ENCODE measurements at places on chromosomes 5 and 9.
A peak's percentile ranks its signal among the peaks of the same experiment; 100 is the strongest.

- DNase-seq: no peak
Observed at GRCh38 chr5:159440235-159440634, 109.9 kb upstream of the IL12B start.

GRCh38 chr5:1007221-1007680 is 1.4 kb upstream of the NKD2 start:
- DNase-seq: no peak

DNA sequence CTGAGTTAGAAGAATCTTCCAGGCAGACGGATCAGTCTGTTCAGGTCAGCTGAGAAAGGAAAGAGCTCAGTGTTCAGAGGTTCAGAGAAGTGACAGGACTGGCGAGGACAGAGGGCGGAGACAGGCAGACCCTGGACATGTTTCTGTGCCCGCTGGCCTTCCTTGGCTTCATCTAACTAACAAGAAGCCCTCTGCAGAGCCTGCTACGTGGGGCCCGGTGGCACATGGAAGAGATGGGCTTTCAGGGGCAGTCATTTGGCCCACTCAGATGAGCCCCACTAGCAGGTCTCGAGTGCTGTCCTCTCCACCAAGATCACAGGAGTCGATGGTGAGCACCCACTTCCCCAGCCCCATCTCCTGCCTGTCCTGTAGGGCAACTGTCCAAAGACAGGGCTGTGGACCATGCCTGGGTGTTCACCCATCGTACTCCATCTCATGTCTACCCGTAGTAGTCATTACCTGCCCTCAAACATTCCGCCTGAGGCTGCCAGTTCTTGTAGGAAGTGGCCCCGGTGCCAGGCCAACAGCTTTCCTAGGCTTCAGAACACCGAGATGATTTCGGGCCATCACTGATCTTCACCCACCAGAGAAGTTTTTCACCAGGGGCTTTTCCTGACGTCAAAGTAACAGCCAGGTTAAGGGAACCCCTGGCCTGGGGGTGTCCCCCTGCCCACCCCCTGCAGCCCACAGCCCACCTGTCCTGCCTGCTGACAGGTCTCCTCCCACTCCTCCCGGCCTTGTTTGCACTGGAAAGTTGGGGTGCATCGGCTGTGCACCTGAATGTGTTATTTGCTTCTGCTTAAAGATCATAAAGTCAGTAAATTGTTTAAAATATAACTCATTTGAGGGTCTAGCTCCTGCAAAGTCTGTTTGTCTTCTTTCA is 14.0 kb downstream of the IRX2 start:
- DNase-seq: no peak

- DNase-seq: no peak
Observed at GRCh38 chr9:135907006-135907430, 328 bp downstream of the CAMSAP1 start.

DNA sequence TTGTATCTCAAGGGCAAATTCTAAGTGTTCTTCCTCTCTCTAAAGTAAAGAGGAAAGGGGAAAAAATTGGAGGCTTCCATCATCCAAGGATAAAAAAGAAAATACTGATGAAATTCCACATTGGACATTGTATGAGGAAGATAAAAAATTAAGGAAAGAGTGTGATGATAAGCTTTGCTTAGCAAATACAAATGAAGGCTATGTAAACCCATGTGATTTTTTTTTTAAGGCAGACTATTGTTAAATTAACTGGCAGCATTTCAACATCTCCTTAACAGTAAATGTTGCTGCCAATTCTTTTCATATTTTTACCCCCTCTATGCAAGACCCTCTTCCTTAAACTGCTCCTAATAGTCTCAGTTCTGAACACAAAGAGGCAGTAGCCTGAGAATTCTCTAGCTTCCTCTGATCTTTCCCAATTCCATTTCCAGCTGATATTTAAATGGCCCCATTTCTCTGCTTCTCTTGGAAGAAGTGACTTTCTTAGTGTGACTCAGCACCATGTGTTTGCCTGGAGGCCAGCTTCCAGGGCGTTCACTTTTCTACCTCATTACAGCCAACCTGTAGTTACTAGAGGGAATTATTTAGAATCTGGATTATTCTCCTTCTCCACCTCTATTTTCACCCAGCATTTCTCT is 159.7 kb downstream of the TLE1 start:
- DNase-seq: peak; percentile 83

GRCh38 chr9:82601293-82601771 is 461.6 kb downstream of the RASEF start:
- peak; percentile 96 for DNase-seq

- peak; percentile 25 for DNase-seq
Observed at GRCh38 chr5:156409834-156410233, 82.9 kb downstream of the SGCD start.

DNA sequence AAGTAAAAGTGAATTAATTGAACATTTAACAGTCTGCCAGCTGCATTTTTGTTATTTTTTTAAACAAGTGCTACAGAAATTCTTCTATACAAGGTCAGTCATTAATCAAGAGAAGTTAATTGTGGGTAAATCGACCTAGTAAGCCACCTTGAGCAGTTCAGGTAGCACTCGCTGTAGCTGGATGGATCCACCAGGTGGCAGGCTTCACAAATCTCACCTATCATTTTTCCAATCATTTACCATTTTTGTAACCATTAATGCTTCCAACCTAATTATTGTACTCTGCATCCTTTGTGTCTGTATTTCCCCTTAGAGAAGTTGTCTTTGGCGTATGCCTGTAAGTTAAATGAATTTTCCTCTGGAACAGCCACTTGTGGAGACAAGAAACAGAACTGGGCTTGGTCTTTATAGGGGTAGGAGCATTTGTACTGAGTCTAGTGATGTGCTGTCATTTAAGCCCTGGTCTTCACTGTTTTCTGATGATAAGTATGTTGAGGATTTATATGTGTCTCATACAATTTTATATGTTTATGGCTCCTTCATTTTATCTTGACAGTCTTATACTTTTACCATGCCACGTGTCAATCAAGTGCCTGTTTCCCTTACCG is 39.5 kb downstream of the CD180 start:
- DNase-seq: peak; percentile 44

GRCh38 chr5:14075937-14076336 is 67.2 kb upstream of the TRIO start:
- DNase-seq: no peak

DNA sequence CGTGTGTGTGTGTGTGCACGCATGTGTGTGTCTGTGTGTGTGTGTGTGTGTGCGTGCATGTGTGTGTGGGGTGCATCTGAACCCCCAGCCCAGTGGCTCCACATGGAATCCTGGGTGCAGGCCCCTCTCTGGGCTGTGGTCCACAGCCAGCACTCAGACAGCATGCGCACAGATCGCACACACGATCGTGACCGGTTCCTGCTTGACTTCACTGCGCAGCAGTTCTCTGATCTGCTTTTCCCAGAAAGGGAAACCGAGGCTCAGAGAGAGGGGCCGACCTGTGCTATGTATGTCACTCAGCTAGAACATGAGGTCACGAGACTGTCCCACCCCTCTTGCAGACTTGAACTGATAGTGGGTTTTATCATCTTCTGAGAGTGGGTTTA is 34.4 kb downstream of the RASGEF1C start:
- DNase-seq: no peak

- DNase-seq: no peak
Observed at GRCh38 chr9:74358959-74359358, 138.2 kb upstream of the RORB start.

- DNase-seq: no peak
Observed at GRCh38 chr9:9914174-9914573, 698.6 kb downstream of the PTPRD start.

DNA sequence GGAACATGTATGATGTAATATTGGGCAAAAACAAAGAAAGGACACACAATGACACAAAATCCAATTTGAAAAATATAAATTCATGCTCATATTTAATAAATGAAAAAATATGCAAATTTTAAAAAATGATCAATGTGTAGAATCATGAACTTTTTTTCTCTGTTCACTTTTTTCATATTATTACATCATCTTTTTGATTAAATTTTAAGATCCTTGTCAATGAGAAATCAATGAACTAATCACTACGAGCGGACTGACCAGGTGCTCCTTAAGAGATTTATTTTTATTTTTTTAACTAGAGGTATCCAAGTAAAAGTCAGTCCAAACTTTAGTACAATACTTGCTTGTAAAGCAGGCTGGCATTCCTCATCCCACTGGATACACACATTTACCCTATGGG is 174.1 kb downstream of the CDK5RAP2 start:
- no peak for DNase-seq

DNA sequence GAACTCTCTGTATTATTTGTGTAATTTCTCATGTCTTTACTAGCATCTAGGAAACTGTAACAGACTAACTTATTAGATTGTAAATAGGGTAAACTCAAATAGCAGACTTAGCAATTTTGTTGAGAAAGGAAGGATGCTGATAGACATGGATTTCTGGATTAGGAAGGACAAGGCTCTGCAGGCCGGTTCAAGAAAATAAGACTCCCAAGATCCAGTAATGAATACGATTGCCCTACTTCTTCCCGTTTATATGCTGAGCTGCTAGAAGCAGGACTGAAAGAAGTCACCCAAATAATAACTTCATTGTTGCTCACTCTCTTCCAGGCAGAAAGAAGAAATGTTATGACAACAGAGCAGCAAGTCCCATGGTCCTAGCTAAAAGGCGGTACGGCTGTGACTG is 22.8 kb upstream of the C9orf40 start:
- no peak for DNase-seq

GRCh38 chr5:159797261-159797970 is 118.9 kb upstream of the ADRA1B start:
- DNase-seq: no peak

- DNase-seq: no peak
Observed at GRCh38 chr5:6527749-6528455, 79.2 kb downstream of the UBE2QL1 start.

DNA sequence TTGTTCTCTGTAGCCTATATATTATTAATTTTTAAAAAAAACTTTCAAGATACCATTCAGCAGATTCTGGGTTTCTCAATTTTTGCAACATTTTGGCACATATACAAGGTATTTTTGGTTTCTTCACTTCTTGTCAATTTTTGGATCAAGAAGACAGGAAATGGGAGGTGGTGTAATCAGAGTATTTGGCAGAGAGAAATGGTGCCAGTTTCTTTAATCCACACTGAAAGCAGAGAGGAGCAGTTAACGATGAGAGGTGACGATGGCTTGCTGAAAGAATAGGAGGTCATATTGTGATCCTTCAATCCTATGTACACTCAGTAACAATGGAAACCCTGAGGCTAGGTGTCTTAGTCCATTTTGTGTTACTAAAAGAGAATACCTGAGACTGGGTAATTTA is 16.4 kb downstream of the NNT start:
- peak; percentile 59 for DNase-seq

GRCh38 chr5:78550891-78551290 is 97.7 kb downstream of the LHFPL2 start:
- peak; percentile 56 for DNase-seq

- DNase-seq: no peak
Observed at GRCh38 chr9:136544964-136545691, 720 bp downstream of the NOTCH1 start.

GRCh38 chr9:111348821-111349271 is 18.8 kb upstream of the OR2K2 start:
- DNase-seq: peak; percentile 17

DNA sequence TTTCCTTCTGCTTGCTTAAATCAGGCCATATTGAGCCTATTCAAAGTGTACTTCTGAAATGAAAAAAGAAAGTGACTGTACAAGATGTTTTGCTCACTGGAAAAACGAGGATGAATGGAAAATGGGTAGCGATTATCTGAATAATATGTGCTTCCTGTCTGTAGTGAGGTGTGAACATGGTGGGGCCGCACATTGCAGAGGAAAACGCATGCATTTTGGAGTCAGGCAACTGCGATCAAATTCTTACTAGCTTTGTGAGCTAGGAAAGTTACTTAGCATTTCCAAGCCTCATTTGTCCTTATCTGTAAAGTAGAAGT is 73.0 kb upstream of the PRSS3 start:
- no peak for DNase-seq

GRCh38 chr9:61665330-61665751 is 475.5 kb downstream of the SPATA31A7 start:
- DNase-seq: no peak

GRCh38 chr9:88712484-88712883 is 177.5 kb downstream of the NXNL2 start:
- DNase-seq: no peak

GRCh38 chr5:170277867-170278281 is 19.7 kb downstream of the LCP2 start:
- no peak for DNase-seq

DNA sequence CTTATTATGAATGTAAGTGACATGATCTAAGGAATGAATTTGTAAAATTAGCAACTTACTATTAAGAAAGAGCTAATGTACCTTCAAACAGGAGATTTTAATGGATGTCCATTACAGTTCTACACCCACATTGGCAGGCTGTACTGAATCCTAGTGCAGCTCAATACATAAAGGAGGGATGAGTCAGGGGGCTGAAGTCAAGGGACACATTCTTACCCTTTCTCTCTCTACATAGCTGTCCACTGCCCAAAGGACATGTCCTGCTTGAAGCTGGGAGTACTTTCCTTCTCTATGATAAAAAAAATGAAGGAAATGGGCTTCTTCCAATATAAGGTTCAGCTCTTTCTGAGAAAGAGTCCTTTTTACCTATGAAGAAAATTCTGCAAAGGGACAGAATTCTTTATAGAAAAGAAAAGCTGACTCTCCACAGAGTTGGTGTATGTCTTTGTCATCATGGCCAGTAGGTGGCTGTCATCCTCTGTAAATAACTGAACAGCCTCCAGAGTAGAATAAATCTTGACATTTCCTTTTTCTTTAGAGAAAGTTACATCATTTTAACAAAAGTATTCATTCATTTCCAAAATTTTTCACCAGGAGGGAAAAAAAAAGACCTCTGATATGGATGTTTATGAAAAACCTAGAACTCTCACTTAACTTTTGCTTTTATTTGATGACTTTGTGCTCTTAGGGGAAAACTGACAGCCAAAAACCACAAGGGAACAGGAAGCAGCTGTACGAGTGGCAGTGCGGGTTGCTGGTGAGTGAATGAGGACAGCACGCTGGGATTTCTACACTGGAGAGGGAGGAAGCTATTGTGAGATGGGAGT is 13.1 kb upstream of the IFNA14 start:
- peak; percentile 31 for DNase-seq

DNA sequence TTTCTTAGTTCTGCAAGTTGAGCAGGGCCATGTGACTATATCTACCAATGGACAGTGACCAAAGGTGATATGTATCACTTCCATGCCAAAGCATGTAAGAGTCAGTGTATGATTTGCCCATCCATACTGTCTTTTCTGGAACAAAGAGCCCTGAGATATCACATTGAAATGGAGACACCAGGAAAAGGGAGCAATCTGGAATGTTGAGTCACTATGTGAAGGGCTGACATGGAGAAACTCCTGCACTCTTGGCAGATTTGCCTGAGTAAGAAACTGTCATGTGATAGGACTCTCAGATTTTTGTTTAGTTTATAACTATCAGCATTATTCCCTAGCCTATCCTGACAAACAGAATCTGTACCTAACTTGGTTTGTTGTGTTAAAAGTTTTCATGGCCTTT is 29.8 kb upstream of the TMEM161B start:
- peak; percentile 42 for DNase-seq

GRCh38 chr9:137683262-137683864 is 64.6 kb downstream of the EHMT1 start:
- no peak for DNase-seq

GRCh38 chr9:134474055-134474370 is 147.8 kb downstream of the RXRA start:
- DNase-seq: peak; percentile 65

- peak; percentile 86 for DNase-seq
Observed at GRCh38 chr9:70868661-70869652, 252.5 kb downstream of the TRPM3 start.

GRCh38 chr9:87530716-87531115 is 33.0 kb downstream of the DAPK1 start:
- DNase-seq: no peak
